ENCODE measurements at places on chromosomes 1 and 21.

DNA sequence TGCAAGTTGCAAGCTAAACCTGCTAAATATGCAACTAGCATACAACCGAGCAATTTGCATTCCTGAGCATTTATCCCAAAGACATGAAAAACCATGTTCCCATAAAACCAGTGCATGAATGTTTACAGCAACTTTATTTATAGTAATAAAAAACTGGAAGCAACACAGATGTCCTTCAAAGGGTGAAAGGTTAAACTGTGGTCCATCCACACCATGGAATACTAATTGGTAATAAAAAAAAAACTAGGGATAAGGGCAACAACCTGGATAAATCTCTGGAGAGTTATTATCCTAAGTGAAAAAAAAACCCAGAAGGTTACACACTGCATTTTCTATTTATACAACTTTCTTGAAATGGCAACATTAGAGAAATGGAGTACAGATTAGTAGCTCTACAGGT lies 474.1 kb downstream of the SMYD3 start:
- no peak overlapping the region for H3K27ac ChIP-seq
- H3K4me3 ChIP-seq, result no peak overlapping the region
- no peaks in the 10 kb centered on the region for H3K4me1 ChIP-seq
- H3K27me3 ChIP-seq, result no peaks in the 10 kb centered on the region

DNA sequence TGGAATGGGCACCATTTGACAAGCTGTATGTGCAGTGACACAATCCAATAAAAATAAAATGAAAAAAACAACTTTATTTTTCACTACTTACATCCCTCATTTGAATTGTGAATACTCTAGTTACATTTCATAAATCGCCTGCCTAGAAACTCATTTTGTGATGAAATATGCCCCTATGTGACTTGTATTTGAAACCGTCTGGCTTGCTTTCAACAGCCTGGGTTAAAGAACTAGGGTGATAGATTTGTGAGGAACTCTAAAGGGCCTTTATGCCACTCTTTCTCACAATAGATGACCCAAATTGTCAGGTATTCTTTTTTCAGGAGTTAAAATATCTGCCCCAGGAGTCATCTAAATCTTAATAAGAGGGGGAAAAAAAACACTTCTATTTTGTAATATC lies 137.9 kb downstream of the DAB1 start:
- H3K27ac ChIP-seq, result no peak overlapping the region
- H3K4me1 ChIP-seq, result no peaks in the 10 kb centered on the region
- no peaks in the 10 kb centered on the region for H3K27me3 ChIP-seq
- H3K4me3 ChIP-seq, result no peak overlapping the region
- DNase-seq, result no peak
- no peaks in the 10 kb centered on the region for H3K36me3 ChIP-seq

GRCh38 chr1:51622455-51622913 lies 5.6 kb downstream of the OSBPL9 start:
- no peaks in the 10 kb centered on the region for H3K36me3 ChIP-seq
- H3K27ac ChIP-seq, result peak overlapping the region; percentile 74
- no peak overlapping the region for H3K4me3 ChIP-seq

GRCh38 chr21:31442339-31442738 lies 98.3 kb upstream of the TIAM1 start:
- no peaks in the 10 kb centered on the region for H3K27me3 ChIP-seq
- no peak overlapping the region for H3K27ac ChIP-seq
- DNase-seq, result no peak

GRCh38 chr1:50473513-50473912 lies 50.3 kb upstream of the DMRTA2 start:
- H3K4me3 ChIP-seq, result no peak overlapping the region
- no peak overlapping the region for H3K27ac ChIP-seq
- H3K27me3 ChIP-seq, result no peaks in the 10 kb centered on the region
- no peaks in the 10 kb centered on the region for H3K4me1 ChIP-seq
- no peaks in the 10 kb centered on the region for H3K36me3 ChIP-seq

DNA sequence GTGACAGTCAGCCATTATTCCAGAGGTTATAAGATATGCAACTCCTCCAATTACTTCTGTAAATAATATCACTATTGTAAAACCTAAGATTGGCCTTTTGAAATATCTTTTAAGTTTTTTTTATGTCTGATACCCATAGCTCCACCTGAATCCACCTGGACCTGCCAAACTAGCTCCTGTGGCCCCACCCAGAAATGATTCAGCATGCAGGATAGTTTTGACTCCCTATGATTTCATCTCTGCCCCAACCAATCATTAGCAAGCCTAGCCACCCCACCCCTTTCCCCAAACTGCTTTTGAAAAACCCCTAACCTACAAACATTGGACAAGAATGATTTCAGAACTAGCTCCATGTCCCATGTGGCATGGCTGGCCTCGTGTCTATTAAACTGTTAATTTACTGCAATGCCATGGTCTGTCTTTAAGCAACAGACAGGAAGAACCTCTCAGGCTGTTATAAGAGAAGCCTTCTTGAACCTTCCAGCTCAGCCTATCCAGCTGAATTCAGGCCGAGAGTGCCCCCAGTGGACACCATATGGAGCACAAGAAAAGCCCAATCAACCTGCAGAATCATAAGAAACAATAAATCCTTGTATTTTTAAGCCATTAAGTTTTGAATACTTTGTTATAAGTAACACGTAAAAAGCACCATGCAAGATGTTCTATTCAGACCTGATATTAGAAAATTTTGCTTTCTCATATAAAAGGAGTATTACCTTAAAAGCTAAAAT lies 263.0 kb upstream of the ZRANB2 start:
- DNase-seq, result no peak
- no peak overlapping the region for H3K4me3 ChIP-seq
- no peaks in the 10 kb centered on the region for H3K36me3 ChIP-seq
- H3K4me1 ChIP-seq, result no peaks in the 10 kb centered on the region

DNA sequence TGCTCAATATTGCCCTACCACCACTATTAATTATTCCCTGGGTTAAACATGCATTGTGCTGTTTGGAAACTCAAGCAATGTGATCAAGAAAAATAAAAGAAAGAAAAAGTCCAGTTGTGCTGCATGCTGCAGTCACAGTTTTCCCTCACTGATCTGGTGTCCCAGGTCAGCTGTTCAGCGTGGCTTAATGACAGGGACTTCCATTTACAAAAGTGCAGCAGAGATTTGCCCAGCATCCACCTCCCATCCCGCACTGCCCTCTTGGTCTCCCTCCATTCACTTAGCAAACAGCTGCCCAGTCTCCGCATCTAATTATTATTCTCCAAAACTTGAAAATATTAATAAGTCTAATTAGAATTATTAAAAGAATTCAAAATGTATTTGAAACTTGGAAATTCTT lies 2.0 kb upstream of the OR2T4 start:
- DNase-seq, result no peak
- no peak overlapping the region for H3K27ac ChIP-seq
- no peaks in the 10 kb centered on the region for H3K36me3 ChIP-seq
- H3K4me3 ChIP-seq, result no peak overlapping the region
- H3K27me3 ChIP-seq, result no peaks in the 10 kb centered on the region
- no peaks in the 10 kb centered on the region for H3K4me1 ChIP-seq

DNA sequence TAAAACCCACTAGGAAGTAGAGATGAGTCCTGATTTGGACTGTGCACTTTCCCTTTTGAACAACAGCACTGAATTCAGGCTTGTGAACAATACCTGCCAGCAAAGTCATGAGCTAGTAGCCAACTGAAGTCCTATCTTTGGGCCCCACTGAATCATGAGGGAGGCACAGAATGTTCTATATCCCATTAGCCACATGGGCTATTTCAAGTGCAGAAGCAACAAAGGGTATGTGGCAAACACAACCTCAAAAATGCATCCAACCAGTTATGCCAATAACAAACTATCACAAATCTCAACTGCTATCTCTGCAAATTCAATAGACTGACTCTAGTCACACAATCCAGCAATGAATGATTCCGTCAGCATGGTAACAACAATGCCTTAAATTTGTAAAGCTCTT lies 276.0 kb downstream of the MRPL39 start:
- no peak for DNase-seq
- no peaks in the 10 kb centered on the region for H3K36me3 ChIP-seq
- no peak overlapping the region for H3K27ac ChIP-seq
- no peak overlapping the region for H3K4me3 ChIP-seq
- no peaks in the 10 kb centered on the region for H3K27me3 ChIP-seq
- H3K4me1 ChIP-seq, result no peaks in the 10 kb centered on the region

DNA sequence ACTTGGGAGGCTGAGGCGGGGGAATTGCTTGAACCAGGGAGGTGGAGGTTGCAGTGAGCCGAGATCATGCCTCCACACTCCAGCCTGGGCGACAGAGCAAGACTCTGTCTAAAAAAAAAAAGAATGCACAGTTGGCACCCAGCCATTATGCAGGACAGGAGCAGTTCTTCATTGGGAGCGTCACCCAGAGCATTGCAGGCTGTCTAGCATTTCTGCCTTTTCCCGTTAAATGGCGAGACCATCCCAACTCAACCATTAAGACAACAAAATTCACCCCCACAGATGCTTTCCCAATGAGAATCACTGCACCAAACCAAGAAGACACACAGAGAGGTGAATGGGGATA lies 105.8 kb downstream of the EDEM3 start:
- H3K4me1 ChIP-seq, result peaks cover 15% of the 10 kb centered on the region
- H3K4me3 ChIP-seq, result no peak overlapping the region
- H3K27me3 ChIP-seq, result no peaks in the 10 kb centered on the region
- no peaks in the 10 kb centered on the region for H3K36me3 ChIP-seq

DNA sequence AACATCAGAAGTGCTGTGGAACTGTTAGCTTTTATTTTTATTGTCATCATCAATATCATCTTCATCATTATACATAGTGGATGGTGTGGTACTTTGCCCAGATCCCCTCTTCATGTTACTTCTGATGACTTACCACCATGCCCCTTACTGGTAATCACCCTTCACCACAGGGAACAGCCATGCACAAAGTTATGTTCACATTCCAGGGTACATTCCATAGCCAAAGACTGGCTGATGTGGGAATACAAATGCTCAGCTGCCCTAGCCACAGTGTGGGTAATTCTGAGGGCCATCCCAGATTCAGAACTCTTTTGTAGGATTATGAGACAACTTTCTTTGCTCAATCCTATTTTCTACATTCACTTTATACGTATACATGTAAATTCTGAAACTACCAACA lies 691.3 kb upstream of the CXADR start:
- no peak overlapping the region for H3K4me3 ChIP-seq
- no peak overlapping the region for H3K27ac ChIP-seq
- H3K27me3 ChIP-seq, result no peaks in the 10 kb centered on the region

DNA sequence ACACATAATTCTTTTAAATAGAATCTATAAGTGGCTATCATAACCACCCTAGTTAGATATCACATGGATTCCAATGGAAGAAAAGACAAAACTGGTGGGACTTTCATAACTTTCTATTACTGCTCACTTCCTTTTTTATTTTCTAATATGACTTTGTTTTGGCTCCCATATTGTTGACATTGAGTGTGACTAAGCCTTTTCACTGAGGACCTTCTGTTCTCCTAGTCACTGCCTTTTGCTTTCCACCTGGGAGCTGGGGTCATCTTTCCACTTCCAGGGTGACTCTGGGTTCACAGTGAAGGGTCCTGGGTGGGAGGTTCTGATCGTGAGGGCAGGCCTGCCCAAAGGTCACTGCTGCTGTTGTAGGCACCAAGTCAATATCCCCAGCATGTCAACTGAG lies 275.8 kb downstream of the TGFB2 start:
- peaks cover 11% of the 10 kb centered on the region for H3K4me1 ChIP-seq
- H3K4me3 ChIP-seq, result no peak overlapping the region
- H3K36me3 ChIP-seq, result no peaks in the 10 kb centered on the region
- H3K27me3 ChIP-seq, result no peaks in the 10 kb centered on the region
- no peak for DNase-seq

DNA sequence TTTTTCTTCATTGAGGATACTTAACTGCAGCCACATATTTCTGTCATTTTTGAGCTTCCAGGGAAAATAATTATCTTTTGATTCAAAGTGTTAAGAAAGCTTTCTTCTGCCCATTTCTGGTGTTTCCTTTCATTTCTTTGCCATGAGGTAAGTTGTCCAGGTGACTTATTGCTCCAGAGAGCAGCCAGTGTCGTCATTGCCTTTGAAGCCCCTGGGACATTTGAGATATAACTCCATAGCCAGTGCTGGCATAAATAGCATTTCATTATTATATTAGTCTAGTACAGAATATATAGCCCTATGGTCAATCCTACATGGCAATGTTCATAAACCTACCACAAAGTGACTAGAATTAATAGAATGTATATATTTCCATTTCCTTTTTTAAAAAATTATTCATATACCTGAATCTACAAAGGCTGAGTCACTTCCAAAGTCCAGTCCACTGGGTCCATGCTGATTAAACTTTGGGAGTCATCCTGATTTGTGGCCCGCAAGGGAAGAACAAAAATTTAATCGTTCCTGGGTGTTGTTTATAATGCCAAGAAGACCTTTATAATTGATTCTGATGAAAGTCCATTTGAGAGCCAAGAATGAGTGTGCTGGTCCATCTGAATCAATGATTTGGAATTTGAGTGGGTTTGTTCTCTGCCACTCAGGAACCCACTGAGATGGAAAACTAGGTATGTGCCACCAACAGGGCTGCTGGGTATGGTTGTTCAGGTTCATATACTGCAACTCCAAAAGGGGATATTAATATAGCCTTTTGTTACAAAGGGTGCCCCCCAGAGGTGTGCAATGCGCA lies 221.8 kb upstream of the PLXNA2 start:
- no peak overlapping the region for H3K4me3 ChIP-seq
- no peak overlapping the region for H3K27ac ChIP-seq
- no peaks in the 10 kb centered on the region for H3K4me1 ChIP-seq
- DNase-seq, result no peak
- H3K27me3 ChIP-seq, result no peaks in the 10 kb centered on the region

DNA sequence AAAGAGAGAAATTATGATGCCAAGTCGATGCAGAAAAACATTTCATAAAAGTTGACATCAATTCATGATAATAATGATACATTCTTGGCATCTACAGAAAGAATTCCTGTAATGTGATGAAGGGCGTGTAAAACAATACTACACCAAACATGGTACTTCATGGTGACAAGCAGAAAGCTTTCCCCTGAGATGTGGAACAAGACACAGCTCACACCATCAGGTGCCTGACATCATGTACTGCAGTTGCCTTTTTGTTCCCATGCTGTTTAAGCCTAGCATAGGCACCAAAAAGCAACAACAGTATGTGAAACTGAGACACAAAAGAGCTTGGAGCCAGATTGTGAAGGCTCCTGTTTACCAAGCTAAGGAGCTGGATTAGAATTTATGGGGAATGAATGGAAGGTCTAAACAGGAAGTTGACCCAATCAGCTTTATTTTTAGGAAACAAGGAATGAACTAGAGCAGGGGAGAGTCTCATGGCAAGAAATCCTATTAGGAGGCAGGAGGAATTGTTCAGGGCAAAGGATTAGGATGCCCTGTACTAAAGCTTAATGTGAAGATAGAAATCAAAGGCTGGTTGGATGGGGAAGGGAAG lies 67.2 kb downstream of the SYDE2 start:
- H3K4me3 ChIP-seq, result no peak overlapping the region
- H3K27me3 ChIP-seq, result no peaks in the 10 kb centered on the region
- no peak for DNase-seq
- no peaks in the 10 kb centered on the region for H3K4me1 ChIP-seq
- no peaks in the 10 kb centered on the region for H3K36me3 ChIP-seq

GRCh38 chr1:84156210-84156621 lies 12.1 kb downstream of the PRKACB start:
- no peaks in the 10 kb centered on the region for H3K4me1 ChIP-seq
- H3K27ac ChIP-seq, result no peak overlapping the region
- H3K4me3 ChIP-seq, result no peak overlapping the region
- no peaks in the 10 kb centered on the region for H3K36me3 ChIP-seq
- DNase-seq, result no peak
- H3K27me3 ChIP-seq, result no peaks in the 10 kb centered on the region

GRCh38 chr1:94132111-94132510 lies 11.2 kb upstream of the ABCA4 start:
- H3K36me3 ChIP-seq, result no peaks in the 10 kb centered on the region
- H3K4me1 ChIP-seq, result no peaks in the 10 kb centered on the region
- DNase-seq, result no peak
- no peaks in the 10 kb centered on the region for H3K27me3 ChIP-seq
- no peak overlapping the region for H3K27ac ChIP-seq
- H3K4me3 ChIP-seq, result no peak overlapping the region

Data from vagina (tissue), 2 donors.